ENCODE measurements at places on chromosomes 4 and X.
A peak's percentile ranks its signal among the peaks of the same experiment; 100 is the strongest.

DNA sequence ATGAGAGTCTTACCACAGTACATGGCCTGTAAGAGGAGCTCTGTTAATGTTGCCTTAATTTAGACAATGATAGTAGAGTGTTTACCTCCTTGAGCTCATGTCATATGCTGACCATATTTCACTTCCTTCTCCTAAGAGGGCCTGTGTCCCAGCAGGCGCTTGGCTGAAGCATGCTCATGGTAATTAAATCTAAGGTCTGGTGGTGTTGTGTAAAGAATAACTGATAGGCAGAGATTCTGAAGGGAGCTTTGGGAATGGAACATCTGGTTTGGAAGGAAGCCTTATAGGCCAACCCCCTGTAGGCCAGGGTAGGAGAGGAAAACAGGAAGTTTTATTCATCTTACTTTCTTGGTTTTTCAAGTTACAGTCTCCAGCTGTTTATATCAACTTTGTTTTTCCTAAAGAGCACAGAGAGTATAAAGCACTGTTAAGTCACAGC is 300.2 kb downstream of the USP46 start:
- no peak for DNase-seq

DNA sequence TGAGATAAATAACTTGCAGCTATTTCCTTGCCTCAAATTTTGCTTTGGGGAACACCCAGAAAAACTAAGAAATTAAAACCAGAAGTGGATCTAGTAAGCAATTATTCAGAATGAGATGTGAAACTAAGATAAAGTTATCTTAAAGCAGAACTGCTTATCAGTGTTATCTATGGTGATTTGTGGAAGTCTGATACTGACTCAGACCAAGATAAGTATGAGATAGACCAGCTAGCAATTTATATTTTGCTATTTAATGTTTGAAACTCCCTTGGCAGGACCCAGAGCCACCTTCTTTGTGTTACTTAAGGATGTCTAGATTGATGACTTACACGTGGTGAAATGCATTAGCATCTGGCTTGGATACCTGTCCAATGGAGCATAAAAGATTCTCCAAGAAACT is 368.1 kb downstream of the EPHA5 start:
- no peak for DNase-seq

GRCh38 chr4:165666836-165667235 is 206.2 kb upstream of the TLL1 start:
- no peak for DNase-seq

DNA sequence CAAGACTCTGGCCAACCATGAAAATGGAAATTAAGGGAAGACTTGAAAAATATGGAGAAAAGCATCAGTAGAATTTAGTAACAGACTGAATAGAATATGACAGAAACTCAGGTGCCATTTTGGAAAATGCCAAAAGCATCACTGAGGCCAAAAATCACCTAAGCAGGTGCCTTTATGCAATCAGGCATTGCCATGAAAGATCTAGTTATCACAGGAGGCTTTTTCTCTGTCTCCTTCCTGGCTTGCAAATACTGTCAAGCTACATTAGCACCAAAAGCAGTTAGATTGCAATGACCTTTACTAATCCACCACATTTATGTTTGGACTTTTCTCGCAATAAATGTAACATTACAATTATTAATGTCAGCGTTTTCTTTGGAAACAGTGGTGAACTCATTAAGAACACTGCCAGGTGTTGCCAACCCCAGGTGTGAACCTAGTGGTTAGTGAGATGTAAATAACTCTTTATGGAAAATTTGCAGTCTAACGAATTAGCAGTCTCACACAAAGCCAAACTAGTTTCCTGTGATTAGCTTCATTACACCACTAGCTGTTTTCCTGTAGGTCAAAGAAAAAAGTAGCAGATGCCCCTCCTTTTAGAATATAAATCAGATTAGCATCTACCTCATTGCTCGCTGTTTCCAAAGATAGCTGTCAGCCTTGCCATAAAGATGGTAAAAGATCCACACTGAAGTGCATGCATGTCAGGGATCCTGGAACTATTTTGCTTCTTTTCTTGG is 1568.4 kb upstream of the TENM3 start:
- no peak for DNase-seq

DNA sequence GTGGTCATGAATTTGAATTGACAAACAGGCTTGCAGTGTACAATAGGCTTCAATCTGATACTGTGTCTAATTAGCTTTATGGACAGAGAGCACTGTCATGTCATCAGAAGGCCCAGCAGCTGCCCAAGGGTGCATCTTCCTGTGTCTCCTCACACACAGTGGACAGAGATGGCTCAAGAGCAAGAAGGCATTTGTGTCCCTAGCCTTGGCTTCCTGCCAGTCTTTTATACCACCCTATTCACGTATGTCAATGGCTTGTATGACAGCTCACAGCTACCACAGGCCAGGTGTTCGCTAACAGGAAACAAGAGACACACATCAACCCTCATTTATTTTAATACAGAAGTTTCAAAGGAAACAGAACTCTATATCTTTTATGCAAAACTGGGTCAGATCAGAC is 874.0 kb upstream of the AGA start:
- DNase-seq, result no peak

DNA sequence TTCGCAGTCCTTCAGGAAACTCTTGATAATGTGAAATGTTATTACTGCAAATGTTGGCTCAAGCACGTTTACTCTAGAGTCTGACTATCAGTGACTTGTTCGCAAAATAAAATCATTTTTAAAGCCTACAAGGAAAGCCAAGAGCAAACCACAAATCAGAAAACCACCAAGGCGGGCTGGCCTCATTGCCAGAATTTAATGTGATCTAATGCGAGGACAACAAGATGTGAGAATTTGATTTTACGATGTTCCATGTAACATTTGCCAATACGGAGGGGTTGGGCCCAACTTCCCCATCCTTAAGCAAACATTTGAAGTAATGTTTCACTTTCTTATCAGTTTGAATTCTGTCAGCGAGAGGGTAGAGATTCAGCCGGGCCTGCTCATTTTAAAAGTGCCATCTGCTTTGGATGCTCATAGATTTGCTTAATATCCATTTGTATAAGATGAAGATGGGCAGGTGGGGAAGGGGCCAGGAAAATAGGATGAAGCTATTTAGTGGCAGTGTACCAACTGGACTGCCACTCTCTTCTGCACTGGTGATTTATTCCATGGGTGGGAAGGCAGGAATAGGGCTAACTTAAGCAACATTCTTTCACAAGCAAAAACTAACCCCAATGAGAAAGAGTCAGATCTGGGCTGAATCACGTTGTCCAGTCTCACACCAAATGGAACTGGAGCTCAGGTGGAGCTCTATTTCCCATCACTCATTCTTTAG is 225.3 kb downstream of the ANAPC10 start:
- DNase-seq, result no peak

DNA sequence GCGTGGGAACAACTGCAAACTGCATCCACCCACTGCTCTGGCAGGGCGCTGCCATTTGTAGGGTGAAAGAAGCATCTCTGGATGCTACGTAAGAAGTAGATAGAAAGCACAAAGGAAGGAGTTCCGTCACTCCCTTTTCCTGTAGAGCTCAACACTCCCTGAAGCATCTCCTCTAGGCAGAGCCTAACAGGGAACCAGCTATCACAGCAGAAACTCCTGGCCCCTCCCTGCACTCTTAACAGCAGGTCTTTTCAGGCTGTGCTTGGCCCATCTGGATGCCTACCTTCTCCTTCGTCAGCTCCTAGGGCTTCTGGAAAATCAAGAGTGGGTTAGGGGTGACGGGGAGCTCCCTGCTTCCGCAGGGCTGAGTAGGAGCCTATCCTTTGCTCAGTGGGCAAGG is 112.9 kb upstream of the TLL1 start:
- no peak for DNase-seq

GRCh38 chr4:76301068-76301774 is 5.3 kb upstream of the STBD1 start:
- peak; percentile 80 for DNase-seq

DNA sequence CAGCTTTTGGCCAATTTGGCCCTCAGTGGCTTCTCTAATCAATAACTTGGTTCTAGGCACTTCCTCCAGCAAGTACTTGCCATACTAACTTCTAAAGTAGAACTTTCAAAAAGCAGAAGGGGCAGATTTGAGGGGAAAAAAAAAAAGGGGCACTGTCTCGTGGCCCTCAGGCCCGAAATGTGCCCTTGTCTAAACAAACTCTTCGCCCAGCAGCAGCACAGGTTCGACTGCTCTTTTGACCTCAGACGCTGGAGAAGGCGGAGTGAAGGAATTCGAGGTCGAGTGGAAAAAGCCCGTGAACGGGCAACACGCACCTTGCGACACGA is 775 bp downstream of the GRPEL1 start:
- no peak for DNase-seq

DNA sequence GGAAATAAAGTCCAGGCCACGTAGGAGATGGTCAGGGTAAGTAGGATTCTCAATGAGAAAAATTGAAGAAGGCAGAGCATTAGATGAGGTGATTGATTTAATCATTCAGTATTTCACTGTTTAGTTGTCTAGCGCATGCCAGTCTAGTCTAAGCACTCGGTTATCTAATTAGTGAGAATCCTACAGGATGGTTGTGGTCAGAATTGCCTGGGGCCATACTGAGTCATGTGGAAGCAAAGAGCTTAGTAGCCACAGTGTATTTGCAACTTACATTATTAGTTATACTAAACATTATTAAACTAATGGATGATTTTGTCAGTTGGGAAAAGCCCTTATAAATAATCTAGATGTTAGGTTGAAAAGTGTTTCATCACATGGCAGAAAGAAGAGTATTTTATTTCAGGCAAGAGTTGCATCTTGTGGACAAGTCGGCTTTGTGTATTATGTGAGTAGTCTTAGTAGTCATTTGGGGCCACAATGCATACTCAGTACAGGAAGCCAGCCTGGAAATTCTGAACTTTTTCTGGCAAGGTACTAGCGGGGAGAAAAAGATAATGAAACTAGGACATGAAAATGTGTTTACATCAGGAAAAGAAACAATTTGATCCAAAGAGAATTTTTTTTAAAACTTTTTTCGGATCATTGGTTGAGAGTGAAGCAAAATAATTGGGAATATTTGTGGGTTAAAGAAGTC is 31.9 kb downstream of the CPEB2 start:
- DNase-seq, result no peak

DNA sequence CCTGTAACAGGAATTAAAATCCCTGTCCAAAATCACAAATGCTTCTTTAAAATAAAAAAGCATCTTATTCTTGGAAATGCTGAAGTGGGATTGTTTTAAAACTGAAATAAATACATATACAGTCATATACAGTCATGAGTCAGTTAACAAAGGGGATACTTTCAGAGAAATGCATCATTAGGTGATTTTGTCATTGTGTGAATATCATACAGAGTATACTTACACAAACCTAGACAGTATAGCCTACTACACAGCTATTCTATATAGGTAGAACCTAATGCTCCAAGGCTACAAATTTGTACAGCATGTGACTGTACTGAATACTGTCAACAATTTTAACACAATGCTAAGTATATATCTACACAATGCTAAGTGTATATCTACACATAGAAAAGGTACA is 104.3 kb downstream of the BRWD3 start:
- no peak for DNase-seq

DNA sequence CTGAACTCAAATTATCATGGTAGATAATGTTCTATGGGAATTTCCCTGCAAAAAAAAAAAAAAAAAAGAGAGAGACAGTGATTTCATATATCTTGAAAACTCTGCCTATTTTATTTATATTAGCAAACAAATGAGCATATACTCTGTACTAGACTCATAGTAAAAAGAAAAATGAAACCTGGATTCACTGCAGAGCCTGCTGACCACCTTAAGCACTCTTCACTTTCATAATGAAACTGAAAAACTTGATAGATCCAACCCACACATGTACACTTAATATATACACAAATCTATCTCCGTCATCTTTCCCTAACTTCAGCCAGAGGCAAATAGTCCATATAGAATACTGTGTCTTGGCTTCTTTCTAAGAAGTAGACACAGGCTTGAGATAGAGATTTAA is 226.1 kb upstream of the KCNIP4 start:
- no peak for DNase-seq

- DNase-seq, result no peak
Observed at GRCh38 chrX:27608671-27609070, 18.5 kb downstream of the DCAF8L2 start.

GRCh38 chr4:54473077-54473545 is 184.6 kb upstream of the KIT start:
- DNase-seq, result no peak

GRCh38 chr4:88097301-88097700 is 61.1 kb downstream of the ABCG2 start:
- DNase-seq, result no peak

DNA sequence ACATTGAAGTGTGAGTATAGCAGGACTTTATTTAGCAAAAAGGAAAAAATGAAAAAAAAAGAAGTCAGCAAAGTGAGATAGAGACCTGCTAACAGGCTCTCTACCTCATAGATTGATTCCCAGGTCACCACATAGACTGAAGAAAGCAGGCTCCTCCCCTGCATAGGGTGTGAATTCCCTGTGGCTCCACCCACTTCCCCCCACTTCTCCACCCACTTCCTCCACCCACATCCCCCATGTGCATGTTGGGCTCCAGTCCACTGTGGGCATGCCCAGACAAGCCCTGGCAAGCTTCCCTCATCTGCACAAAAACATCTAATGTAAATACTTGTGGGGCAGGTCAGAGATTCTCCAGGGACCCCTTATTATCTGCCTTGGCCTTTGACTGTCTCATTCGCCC is 97.8 kb downstream of the TMEM47 start:
- no peak for DNase-seq

DNA sequence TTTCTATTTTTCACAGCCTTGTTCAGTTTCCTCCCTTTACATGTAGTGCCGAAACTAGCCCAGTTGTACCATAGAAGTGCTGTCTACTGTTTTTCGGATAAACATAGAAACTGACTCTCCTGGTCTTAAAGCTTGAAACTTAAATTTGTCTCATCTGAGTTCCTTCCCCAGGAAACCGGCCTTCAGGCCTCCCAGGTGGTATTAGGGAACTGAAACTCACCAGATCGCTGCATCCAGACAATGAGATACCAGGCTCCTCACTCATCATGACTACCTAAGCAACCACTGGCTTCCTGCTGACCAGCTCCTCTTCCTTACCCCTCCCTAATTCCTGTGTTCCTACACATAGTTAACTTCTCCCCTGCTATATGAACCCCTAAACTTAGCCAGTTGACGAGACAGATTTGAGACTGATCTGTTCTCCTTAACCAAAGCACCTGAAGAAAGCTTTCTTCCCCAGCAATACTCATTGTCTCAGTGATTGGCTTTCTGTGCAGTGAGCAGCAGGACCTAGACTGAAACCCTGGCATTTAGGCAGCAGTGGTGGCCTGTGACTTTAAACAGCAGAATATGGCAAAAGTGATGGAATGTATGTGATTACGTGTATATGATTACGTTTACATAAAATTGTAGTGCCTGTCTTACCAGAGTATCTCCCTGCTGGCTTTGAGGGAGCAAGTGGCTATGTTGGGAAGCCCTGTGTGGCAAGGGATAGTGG is 959.1 kb upstream of the LCORL start:
- no peak for DNase-seq

- no peak for DNase-seq
Observed at GRCh38 chrX:51598899-51599298, 19.8 kb downstream of the CENPVL3 start.

- no peak for DNase-seq
Observed at GRCh38 chr4:44025376-44026020, 423.1 kb downstream of the KCTD8 start.

- no peak for DNase-seq
Observed at GRCh38 chrX:78383594-78383993, 56.2 kb upstream of the CYSLTR1 start.
